ENCODE measurements at places on chromosomes 5 and 9.
A peak's percentile ranks its signal among the peaks of the same experiment; 100 is the strongest.

DNA sequence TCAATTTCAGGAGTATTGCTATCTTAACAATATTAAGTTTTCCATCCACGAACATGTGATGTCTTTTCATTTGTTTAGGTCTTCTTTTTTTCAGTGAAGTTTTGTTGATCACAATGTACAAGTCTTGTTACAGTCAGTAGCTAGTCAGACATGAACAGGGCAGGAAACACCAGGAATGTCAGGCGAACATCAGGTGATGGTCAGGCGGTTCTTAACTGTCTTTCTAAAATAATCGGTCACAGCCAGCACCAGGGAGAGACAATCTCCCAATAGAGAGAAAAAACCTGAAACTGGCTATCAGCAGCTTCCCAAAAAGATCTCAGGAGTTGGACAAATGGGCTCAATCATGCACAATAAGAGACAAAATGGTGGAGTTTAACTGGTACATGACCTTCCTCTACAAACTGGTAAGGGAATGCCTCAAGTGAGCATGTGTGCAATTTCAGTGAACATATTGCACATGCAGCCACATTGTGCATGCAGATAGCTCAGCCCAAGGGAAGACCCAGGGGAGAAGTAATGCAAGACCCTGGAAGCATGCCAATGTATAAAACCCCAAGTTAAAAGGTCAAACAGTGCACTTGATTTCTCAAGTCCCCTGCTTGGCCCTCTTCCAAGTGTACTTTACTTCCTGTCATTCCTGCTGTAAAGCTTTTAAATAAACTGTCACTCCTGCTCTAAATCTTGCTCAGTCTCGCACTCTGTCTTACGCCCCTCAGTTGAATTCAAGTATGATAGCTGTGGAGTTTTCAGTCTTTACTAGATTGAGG lies 176.1 kb upstream of the RASEF start:
- DNase-seq = no peak

DNA sequence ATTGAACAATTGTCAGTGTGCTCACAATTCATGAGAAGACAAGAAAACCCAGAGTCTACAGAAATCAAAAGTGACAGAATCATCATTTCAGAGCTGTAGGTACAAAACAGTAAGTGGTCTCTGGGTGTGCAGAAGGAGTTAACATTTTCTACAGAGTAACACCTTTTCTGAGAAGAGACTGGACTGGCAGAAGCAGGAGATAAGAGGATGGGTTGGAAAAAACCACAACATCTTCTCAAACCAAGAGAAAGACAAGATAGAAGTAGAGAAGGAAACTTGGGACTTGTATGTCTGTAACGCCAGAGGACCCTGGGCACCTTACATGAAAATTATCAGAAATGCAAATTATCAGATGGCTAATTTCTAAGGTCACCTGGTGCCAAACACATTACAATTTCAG lies 82.6 kb downstream of the ARL15 start:
- DNase-seq = no peak

- no peak for DNase-seq
Observed at GRCh38 chr5:473551-474192, 30.7 kb downstream of the EXOC3 start.

DNA sequence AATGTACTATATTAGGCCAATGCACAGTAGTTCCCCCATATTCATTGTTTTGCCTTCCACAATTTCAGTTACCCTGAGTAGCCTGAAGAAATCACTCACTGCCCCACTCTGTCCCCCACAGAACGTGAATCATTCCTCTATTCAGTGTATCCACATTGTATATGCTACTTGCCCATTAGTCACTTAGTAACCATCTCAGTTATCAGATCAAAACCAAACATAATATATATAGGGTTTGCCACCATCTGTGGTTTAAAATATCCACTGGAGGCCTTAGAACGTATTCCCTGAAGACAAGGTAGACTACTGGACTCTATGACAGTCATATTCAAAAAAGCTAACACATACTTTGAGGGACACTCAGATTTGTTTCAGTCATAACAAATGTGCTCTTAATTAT lies 465.7 kb upstream of the RGMB start:
- no peak for DNase-seq

DNA sequence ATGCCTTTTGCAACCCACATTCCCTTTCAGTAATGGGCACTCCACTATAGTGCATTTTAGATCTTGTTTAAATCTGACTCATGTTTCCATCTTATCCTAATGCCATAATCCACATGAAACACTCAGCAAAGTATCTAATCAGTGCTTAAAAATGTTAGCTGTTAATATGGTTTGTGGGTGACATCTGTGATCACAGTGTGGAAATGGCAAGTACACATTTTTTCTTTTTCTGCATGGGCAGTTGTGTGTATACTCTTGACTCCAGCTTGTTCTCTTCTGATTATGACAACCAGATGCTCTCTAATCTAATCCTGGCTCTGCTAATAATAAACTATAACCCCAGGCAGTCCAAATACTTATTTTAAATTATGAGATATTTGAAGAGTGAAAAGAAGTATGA lies 103.3 kb downstream of the EDIL3 start:
- DNase-seq = no peak

GRCh38 chr9:86486891-86487837 lies 133.0 kb upstream of the TUT7 start:
- no peak for DNase-seq

- no peak for DNase-seq
Observed at GRCh38 chr9:112299514-112299913, 33.9 kb downstream of the PTBP3 start.

GRCh38 chr9:93657331-93658111 lies 81.1 kb downstream of the PHF2 start:
- DNase-seq = no peak

- no peak for DNase-seq
Observed at GRCh38 chr9:124385623-124386022, 29.6 kb downstream of the PSMB7 start.

GRCh38 chr5:178462076-178462475 lies 128.1 kb downstream of the COL23A1 start:
- DNase-seq = no peak

DNA sequence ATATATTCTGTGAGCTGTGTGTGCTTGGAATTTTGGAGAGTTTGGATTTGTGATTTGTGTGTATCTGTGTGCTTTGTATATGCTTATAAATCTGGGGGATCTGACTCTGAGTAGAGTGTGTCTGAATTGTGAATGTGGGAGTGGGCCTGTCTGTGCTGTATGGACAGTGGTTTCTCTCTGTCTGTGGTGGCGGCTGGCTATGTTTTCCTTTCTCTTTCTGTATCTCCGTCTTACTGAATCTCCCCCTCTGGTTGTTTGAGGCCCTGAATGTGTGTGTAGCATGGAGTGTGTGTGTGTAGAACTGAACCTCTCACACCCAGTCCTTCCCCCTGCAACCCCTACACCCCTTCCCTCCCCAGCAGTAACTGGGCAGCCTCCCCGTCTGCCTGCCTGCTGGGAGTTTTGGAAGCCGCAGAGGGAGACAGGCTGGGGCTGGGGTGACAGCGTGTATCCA lies 4.7 kb downstream of the CXXC5 start:
- no peak for DNase-seq

- no peak for DNase-seq
Observed at GRCh38 chr9:8282535-8282934, 483.0 kb upstream of the DMAC1 start.

- no peak for DNase-seq
Observed at GRCh38 chr5:139021346-139021745, 146.2 kb upstream of the LRRTM2 start.

GRCh38 chr9:27963836-27964235 lies 390.6 kb upstream of the C9orf72 start:
- no peak for DNase-seq

DNA sequence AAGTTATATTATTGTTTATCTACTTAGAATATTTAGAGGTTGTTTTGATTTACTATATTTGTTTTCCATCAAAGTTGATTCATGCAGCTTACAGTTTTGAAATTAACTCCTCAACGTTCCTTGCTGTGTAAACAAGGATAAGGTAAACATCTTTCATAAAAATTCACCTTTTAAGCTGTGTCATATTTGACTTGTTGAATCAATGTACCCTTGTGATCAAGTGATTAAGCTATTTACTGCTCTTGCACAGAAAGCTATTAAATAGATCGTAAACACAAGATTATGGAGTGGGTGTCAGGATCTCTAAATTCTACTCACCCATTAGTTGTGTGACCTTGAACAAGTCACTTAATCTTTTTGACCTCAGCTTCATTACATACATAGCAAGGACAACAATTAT lies 2054.0 kb upstream of the NUDT12 start:
- no peak for DNase-seq

GRCh38 chr5:66945389-66946349 lies 250.9 kb downstream of the CD180 start:
- peak; percentile 2 for DNase-seq

GRCh38 chr9:69299315-69299714 lies 25.7 kb upstream of the ENTREP1 start:
- no peak for DNase-seq

- no peak for DNase-seq
Observed at GRCh38 chr5:178595150-178595549, 5.0 kb upstream of the COL23A1 start.

- no peak for DNase-seq
Observed at GRCh38 chr9:35776018-35776417, 15.4 kb upstream of the NPR2 start.

- DNase-seq = no peak
Observed at GRCh38 chr9:91825422-91825821, 124.6 kb downstream of the ROR2 start.

DNA sequence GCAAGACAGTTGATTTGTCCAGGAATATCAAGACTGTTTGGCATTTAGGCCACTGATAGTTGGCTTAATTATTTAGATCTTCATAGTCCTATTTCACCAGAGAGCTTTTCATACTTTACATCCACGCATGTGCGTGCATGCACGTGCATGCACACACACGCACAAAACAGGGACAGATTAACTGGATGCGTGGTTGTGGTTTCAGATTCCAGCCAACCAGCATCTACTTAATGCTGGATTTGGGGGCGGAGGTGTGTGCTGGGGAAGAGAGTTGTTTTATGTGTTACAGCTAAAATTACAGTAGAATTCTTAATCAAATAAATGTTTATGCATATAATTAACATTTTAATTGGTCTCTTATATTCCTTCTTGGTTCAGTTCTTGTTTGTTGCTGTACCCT lies 7.3 kb downstream of the RNF14 start:
- DNase-seq = no peak

- no peak for DNase-seq
Observed at GRCh38 chr9:10704720-10705119, 91.9 kb upstream of the PTPRD start.

DNA sequence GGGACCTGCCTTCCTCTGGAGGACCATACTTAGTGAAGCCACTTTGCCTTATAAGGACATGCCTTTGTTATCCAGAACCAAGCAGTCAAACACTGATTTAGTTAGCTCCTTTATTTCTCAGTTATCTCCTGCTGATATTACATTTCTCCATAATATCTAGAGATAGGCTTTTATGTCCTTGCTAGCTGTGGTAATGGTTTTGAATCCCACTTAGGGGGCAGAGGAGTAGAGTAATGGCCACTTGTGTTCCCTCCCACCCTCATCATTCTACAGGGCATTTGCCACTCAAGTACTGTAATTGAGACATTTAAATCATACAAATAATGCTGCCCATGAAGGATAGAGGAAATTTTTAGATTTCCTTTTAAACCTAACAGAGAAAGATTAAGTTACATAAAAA lies 80.9 kb downstream of the DOCK8 start:
- DNase-seq = no peak

DNA sequence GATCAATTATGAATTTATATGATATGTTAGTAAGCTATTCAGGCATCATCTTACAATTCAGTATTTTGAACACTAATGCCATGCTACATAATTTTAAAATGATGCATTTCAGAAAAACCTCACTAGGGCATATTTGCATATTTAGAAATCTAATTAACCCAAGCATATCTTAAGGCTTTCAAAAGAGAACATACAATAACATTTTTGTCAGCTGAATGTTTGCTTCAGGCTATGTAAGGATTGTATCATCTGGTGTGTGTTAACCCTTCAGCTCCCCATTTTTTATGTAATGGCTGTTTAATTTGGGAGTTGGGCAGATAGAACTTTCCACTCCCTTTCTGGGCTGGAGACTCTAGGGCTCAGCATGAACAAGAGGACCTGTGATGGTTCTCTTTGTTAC lies 299.1 kb upstream of the EFNA5 start:
- DNase-seq = no peak

GRCh38 chr5:78816143-78816765 lies 167.7 kb upstream of the LHFPL2 start:
- DNase-seq = no peak
